Smooth muscle cell of the coronary artery (primary cell): ENCODE measurements at places on chromosomes 4 and X. TPM values are rescaled to one million over a fixed set of nuclear protein-coding genes. Genes with fewer than 3 reads are reported as not detected.

OR13H1 gene
- total RNA-seq, result not detected in 2 replicates

PGM2 gene
- total RNA-seq, result 8.0 and 21.1 TPM in 2 replicates

FRMD7 gene
- under 0.01 TPM in 1 of 2 replicates, not detected in the other for total RNA-seq

SLC16A2 gene
- total RNA-seq, result 4.6 and 4.9 TPM in 2 replicates

EPGN gene
- 0.68 TPM in 1 of 2 replicates, not detected in the other for total RNA-seq
